Activated naive CD4-positive, alpha-beta T cell treated with anti-CD3 and anti-CD28 coated beads, Interleukin-2, amount 50 U/mL, for 72 hours (primary cell): ENCODE measurements at places on chromosomes 5 and 9. TPM values are rescaled to one million over a fixed set of nuclear protein-coding genes. Genes with fewer than 3 reads are reported as not detected.
A peak's percentile ranks its signal among the peaks of the same experiment; 100 is the strongest.

- peak; percentile 84 for DNase-seq
Measured at GRCh38 chr5:151213803-151214613, 9.9 kb downstream of the CCDC69 start.

CTNNAL1 gene
- 20.2 TPM for total RNA-seq

- DNase-seq = no peak
Measured at GRCh38 chr9:129221233-129221632, 43.2 kb upstream of the IER5L start.

GRCh38 chr9:14323985-14324650, 10.2 kb upstream of the NFIB start:
- no peak for DNase-seq

GRCh38 chr5:8493176-8493575, 624.2 kb downstream of the MTRR start:
- DNase-seq = no peak

DCP2 gene
- total RNA-seq = 136 TPM

- no peak for DNase-seq
Measured at GRCh38 chr5:110414360-110414759, 312.1 kb downstream of the TMEM232 start.

ZBED3 gene
- 2.0 TPM for total RNA-seq

SPINK1 gene
- total RNA-seq = not detected

GRCh38 chr5:171614971-171615653, 170.5 kb upstream of the SMIM23 start:
- DNase-seq = no peak

- no peak for DNase-seq
Measured at GRCh38 chr5:75262271-75262670, 25.6 kb upstream of the ANKRD31 start.

- DNase-seq = no peak
Measured at GRCh38 chr9:119304555-119304954, 64.7 kb downstream of the BRINP1 start.

PKD2L2 gene
- total RNA-seq = not detected

- DNase-seq = no peak
Measured at GRCh38 chr5:136527311-136527710, 162.0 kb upstream of the TRPC7 start.
